ENCODE measurements at places on chromosomes 5 and 9.

DNA sequence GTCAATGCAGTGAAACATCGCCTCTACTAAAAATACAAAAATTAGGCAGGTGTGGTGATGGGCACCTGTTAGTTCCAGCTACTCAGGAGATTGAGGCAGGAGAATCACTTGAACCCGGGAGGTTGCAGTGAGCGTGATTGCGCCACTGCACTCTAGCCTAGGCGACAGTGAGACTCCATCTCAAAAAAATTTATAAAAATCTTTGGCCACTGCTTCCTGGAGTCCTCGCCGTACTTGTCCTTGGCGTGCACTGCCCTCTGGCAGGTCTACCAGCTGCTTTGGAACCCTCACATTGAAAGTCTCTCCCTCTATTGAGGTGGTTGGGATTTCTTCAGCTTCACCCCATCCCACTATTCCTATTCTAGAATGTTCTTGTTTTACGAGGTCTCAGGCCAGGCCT, 25.0 kb downstream of the DYNC2I2 start:
- no peak for DNase-seq

GRCh38 chr9:126497660-126498275, 116.0 kb upstream of the LMX1B start:
- no peak for DNase-seq

- DNase-seq: no peak
Observed at GRCh38 chr5:25009063-25009462, 364.3 kb upstream of the CDH10 start.

DNA sequence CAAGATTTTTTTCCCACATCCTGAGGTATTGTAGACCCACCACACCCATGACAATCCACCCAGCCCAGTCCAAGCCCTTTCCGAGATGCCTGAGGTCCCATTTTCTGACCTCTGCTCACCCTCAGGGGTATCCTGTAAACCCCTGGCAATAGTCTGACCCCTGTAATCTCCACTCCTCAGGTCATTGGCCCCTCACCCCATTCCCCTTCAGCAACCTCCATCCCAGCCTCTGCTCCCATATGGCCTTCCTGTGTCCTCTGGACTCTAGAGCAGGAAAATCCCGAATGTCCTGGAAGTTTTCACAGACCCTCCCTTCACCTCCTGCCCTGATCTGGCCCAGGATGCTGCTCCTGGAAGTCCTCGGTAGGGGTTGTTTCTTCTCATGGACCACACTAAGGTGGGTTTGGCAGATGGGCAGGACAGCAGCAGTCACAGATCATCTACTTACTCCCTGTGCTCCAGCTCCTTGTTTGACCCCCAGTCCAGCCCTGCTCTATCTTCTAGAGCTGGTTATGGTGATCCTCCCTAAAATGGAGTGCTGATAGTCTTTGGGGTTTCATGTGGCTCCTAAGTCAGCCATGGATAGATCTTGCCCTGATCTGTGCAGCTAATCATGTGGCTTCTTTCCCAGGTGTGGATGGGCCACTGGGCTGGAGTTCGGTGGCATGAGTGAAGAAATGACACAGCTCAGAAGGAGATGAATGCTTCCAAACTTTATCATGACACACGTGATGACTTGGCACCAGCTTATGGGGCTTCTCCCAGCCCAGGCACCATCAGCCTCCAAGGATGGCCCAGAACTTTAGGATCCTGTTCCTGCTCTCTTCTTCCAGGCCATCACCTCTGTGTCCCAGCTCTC, 12.0 kb upstream of the ACSL6 start:
- DNase-seq: no peak

- DNase-seq: no peak
Observed at GRCh38 chr9:107131108-107131799, 151.8 kb upstream of the RAD23B start.

GRCh38 chr5:151079838-151080612, 809 bp downstream of the TNIP1 start:
- no peak for DNase-seq

DNA sequence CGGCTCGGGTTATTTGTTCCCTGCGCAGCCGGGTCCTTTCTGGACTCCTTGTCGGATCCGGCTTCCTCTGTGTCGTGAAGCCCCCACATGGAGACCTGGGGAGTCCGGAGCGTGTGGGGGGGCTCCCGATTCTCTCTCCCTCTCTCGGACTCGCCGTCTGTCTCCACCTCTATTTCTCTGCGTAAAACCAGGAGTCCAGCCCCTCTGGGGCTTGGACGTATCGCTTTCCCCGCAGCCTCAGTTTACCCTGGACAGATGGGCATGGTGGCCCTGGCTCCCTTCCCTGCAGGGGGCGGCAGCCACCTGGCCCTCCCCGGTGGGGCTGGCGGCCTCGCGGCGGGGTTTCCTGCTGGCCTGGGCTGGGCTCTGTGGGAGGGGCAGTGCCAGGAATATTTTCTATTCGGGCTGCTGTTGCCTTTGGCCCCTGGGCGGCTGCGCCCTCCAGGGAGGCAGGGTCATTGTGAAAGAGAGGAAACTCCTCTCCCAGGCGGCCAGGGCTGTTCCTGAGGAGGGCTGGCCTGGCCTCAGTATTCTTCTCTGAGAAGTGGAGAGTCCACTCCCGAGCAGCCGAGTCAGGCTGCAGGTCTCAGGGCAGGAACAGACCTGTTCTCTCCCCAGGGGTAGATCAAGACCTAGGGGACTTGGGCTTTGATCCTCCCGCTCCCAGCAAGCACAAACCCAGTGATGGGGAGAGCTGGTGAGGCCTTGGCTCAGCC, 665 bp downstream of the ASS1 start:
- DNase-seq: no peak

- DNase-seq: no peak
Observed at GRCh38 chr9:131284856-131285255, 4.7 kb upstream of the PLPP7 start.

DNA sequence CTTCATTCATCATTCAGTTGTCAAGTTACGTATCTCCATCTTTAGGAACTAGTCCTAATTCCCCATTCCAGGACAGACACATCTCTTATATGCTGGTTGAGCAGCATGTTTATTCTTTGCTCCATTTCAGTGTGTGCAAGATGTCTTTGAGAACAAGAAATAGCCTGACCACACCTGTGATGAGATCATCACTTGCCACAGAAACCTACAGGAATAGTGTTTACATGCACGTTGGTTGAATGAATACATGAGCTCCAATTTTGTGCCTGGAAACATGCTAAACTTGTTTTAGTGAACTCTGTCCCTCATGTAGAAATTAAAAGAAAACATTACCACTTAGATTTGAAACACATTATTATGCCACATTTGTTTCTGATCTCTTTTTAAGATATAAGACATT, 489.1 kb downstream of the CDH18 start:
- no peak for DNase-seq

DNA sequence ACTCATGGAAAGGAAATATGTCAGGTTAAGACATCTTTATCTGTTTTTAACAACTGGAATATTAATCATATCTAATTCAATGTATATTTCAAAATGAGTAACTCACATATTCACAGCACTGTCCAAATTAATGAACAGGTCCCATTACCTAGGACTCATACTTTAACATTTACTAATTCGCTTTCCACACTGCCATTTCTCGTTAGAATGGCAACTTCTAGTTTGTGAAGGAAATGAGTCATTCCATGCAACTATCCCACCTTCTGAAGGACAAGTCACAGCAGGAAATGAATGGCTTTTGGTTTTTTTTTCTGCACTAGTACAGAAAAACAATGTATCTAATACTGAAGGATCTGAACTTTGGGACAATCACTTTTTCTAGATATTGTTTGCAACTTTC, 24.6 kb upstream of the IFNK start:
- no peak for DNase-seq

- no peak for DNase-seq
Observed at GRCh38 chr5:146632620-146633322, 116.8 kb upstream of the GPR151 start.

DNA sequence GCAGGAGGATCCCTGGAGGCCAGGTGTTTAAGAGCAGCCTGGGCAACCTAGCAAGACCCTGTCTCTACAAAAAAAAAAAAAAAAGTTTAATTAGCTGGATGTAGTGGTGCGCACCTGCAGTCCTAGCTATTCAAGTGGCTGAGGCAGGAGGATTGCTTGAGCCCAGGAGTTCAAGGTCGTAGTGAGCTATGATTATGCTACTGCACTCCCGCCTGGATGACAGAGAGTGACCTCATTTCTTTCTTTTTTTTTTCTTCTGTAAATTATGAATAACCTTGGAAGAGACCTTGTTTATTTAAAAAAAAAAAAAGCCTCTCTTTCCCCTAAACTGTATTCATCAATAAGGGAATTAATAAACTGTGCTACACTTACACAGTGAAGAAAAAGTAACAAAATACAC, 43.6 kb upstream of the SLC30A5 start:
- no peak for DNase-seq

- no peak for DNase-seq
Observed at GRCh38 chr9:70902692-70903131, 218.7 kb downstream of the TRPM3 start.

GRCh38 chr5:176547802-176548201, 1.3 kb upstream of the CDHR2 start:
- DNase-seq: no peak

All from sciatic nerve (tissue), 2 donors.